Stimulated activated CD4-positive, alpha-beta T cell treated with anti-CD3 and anti-CD28 coated beads, Interleukin-2, amount 100 ng/mL, for 24 hours (primary cell): ENCODE measurements at places on chromosomes 7 and 10.

DNA sequence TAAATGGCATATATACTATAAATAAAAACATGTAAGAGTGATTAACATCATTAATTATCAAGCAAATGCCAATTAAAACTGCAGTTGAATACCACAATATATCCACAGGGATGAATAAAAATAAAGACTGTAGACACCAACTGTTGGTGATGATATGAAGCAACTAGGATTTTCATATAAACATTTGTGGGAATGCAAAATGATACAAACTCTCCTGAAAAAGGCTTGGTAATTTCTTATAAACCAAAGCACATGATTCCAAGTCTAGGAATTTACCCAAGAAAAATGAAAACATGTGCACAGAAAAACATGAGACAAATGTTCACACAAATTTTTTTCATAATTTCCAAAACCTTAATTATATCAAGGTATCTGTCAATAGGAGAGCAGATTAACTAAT, 448.1 kb downstream of the ETV1 start:
- DNase-seq: no peak

DNA sequence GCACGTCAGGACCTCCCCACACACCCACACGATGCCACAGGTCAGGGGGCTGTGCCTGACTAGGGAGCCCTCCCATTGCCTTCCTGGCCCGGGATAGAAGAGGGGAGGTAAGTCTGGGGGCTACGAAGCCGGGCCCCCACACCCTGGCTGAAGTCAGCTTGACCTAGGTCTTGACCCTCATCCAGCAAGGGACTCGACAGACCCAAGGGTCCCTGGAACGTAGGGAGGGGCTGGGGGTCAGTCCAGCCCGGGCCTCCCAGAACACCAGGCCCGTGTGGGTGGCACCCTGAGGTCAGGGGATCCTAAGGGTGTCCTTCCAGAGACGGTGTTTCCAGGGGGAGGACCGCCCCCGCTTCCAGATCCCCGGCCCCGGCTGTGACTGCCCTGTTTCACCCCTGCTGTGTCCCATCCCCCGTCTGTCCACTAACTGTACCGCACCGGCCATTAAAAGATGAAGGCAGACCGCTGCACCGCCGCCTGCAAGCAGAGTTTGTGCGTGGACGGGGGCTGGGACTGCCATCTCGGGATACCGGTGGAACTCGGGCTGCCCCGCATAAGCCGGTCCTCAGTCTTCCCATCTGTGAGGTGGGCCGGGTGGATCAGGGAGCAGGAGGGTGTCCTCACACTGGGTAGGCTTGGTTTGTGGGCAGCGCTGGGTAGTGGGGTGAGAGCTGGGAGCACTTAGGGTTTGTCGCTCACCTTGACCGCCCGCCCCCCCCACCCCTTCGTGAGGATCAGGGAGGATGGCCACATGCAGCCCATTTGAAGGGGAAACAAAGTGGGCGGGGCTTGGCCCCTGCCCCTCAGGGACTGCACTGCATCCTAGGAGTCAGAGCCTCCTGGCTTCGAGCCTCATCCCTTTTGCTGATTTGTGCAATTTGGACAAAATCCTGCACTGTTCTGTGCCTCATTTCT, 21.1 kb downstream of the SLC29A4 start:
- DNase-seq: no peak

- DNase-seq: no peak
Measured at GRCh38 chr10:43900571-43900970, 251.9 kb upstream of the ZNF32 start.

- DNase-seq: no peak
Measured at GRCh38 chr7:47795631-47796030, 152.6 kb downstream of the PKD1L1 start.

DNA sequence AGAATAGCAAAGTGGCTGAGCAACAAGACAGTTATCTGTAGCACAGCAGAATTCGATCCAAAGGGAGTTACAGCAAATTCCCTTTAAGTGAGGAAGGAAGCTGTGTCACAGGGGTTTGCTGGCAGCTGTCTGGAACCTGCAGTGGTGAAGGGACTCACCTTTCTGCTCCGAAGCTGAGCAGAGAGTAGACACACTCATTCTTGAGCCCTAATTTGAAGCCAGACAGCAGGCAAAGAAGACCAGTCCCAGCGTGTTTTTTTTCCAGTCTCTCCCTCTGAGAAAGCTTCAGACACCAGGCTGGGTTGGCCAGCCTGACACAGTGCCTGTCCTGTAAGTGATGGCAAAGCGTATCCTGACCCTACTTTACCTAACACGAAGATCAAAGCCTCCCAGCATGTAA, 210.7 kb downstream of the TRIL start:
- no peak for DNase-seq

DNA sequence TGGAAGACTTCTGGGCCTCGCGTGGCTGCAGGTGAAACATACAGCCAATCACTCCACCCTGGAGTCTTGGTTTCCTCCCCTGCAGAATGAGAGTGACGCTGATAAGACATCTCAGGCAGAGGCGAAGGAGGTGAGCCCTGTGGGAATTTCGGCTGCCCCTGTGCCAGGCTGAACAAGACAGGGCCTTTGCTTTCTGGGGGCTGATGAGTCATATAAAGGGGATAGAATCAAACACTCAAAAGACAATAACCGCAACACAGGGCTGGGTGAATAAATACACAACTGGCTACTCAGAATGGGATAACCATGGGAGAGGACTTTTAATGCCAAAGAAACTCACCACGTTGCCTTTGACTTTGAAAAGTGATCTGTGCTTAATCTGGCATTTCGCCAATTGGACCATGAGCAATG, 143.8 kb downstream of the KCNMA1 start:
- no peak for DNase-seq

DNA sequence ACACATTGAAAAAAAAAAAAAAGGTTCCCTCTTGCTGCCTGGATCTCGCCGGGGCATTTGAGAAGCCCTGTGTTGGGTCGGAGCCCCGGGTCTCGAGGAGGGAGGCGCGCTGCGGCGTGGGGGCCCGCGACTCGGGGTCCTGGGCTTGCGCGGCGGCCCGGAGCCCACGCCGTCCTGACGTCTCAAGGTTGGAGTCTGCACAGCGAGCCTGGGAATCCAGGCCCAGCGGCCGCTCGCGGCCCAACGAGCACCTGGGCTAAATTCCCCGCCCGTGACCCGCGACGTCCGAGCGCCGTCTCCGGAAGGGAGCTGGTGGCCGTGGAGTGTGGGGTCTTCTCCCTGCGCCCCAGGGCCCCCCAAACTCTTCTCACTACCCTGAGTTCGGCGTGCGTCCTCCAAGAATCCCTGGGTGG, 1.4 kb upstream of the CTBP2 start:
- no peak for DNase-seq

GRCh38 chr10:89426230-89426868, 12.0 kb downstream of the IFIT5 start:
- DNase-seq: no peak

DNA sequence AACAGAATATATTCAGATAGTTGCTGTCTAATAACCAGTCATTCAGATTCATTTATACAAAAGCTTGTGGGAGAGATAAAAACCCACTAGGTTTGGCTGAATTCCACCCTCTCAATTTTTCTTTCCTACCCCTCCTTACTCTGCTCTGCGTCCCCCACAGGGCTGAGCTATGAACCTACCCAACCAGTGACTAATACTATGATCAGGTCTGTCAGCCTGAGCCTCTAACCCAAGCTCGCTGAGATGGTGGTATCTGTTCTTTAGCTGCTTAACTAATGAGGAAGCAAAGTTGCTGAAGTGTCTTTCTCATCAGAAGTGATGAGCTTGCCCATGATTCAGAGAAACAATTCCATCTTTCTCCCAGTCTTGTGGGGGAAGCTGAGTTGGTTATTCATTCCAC, 248.7 kb upstream of the GPR26 start:
- DNase-seq: no peak

GRCh38 chr10:74683067-74683466, 143.3 kb upstream of the KAT6B start:
- DNase-seq: no peak

DNA sequence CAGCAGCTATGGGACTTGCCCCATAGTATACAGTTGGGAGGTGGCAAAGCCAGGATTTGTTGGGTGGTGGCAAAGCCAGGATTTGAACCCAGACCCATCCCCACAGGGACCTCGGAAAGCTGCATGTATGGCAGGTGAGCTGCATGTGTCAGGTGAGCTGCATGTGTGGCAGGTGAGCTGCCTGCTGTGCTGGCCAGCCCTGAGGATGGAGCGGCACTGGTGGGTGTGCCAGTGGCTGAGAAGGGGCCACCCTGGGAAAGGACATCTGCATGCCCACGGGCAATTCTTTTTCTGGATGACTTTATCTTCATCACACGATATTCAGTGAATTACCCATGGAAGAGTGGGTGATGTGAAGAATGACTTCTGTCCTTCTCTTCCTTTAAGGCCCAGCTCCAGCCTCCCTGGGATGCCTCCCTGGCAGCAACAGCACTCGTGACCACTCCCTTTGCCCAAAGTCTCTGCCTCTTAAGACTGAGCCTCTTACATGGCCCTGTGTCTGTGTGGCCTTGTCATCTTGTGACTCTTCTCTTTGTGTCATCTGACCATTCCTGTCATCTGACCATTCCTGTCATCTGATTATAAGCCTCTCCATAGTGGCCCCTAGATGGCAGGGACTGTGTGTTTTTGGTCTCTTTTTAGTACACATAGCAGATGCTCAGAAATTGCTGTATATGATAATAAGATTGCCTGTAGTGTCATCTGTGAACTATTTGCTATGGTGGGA, 25.0 kb downstream of the CLEC2L start:
- DNase-seq: no peak

- DNase-seq: no peak
Measured at GRCh38 chr7:44967571-44968446, 11.0 kb downstream of the MYO1G start.

- DNase-seq: no peak
Measured at GRCh38 chr7:29008590-29008989, 50.5 kb upstream of the TRIL start.

DNA sequence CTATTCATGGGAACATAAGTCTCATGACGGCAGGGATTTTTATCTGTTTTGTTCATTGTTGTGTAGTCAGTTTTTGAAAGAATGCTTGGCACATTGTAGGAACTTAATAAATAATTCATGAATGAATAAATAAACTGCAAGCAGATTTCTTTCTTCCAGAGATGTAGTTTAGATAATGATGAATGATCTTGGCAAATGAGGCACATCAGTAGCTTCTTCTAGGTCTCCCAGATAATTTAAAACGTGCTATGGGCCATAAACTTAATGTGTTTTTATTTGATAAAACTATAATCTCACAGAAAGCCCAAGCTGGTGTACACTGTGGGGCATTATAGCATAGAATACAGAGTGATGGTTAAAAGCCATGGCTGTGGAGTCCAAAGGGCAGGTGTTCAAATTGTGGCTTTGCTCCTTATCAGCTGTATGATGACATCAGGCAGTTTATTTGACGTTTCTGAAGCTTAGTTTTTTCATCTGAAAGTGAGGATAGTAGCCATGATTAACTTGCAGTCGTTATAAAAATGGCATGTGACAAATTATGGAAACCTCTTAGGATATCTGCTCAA, 3.5 kb downstream of the MGAM start:
- DNase-seq: no peak

DNA sequence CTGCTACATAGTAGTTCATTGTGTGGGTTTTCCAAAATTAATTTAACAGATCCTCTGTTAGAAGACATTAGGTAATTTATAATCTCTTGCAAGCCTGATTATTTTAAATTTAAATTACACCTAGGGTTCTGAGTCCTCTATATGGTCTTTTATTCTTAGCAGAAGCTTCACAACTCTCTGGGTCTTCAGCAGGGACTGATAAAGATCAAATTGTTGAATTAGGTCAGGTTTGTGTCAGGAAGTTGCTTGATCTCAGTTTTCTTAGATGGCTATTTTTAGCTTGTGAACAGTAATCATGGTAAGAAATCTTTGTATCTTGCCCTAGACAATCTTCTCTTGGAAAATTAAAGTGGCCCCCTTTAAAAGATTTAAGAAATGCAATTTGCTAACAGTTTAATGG, 183.1 kb upstream of the HDAC9 start:
- no peak for DNase-seq

GRCh38 chr7:1753564-1753867, 83.4 kb downstream of the ELFN1 start:
- no peak for DNase-seq

GRCh38 chr10:1782841-1783240, 45.5 kb upstream of the ADARB2 start:
- DNase-seq: no peak

GRCh38 chr7:120169996-120170783, 102.8 kb upstream of the KCND2 start:
- DNase-seq: no peak

DNA sequence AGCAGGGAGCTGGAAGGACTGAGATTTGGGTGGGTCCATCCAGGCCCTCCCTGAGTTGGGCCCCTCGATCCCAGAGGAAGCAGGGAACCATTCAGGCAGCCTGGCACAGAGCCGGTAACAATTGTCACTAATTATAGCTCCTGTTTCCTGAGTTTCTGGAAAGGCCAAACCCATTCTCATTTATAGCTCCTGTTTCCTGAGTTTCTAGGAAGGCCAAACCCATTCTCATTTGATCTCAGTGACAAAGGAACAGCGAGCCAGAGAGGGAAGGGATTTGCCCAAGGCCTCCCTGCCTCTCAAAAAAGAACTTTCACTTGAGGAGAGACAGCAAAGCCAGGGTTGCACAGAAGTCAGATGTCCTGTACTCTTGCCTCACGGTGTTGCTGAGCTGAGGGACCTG, 521.9 kb downstream of the TYW1 start:
- no peak for DNase-seq

DNA sequence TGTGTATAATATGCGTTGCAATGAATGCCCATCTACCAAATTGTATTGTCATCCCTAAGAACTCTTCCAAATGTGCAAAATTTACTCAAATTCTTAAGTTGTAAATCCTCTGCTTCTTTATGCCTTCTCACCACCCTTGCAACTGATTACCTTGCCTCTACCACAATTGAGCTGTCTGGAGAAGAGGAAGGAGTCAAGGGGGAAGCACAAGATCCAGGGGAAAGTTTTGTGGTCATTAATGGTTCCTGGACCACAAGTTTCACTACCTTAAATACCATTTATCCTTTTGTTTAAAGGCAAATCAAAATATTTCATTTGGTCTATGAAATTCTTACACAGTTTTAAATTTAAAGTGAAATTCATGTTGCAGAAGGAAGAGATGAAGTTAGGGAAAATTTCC, 16.7 kb downstream of the CRPPA start:
- no peak for DNase-seq

GRCh38 chr7:157907091-157907490, 570.3 kb downstream of the DNAJB6 start:
- DNase-seq: no peak

DNA sequence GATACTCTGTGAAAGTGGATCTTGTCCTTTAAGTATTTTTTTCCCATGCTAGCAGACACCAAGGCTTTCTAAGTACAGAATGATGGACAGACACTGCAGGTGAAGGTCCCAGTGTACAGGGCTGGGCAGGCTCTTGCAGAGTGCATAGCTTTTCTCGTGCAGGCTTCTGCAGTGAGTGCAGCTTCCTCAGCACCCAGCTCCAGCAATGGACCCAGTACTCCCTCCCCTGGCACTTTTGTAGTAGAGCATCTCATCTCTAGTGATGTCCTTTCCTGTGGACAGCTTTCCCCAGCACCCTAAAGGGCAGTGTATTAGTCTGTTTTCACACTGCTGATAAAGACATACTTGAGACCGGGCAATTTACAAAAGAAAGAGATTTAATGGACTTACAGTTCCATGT, 104.3 kb downstream of the CUL2 start:
- no peak for DNase-seq
